ENCODE measurements at places on chromosomes 7 and 10. TPM values are rescaled to one million over a fixed set of nuclear protein-coding genes. Genes with fewer than 3 reads are reported as not detected.

DNA sequence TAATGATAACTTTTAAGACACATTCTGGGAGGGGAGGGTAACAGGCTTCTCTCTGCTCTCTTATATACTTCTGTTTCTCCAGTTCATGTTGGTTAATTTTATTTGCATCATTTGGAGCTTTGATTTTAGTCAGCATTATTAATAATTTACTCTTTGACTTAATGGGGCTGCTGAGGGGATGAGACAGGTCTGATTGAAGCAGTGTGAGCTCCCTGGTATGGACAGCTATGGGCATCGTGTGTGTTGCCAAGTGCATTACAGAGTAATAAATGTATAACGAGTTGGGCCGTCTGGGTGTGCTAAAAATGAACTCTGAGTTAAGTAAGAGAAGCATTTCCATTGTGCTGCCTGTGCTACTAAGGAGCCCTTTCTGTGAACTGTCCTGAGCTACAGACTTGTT, 31.7 kb upstream of the IKZF1 start:
- H3K36me3 ChIP-seq = no peaks in the 10 kb centered on the region
- no peak for DNase-seq
- no peak overlapping the region for H3K27ac ChIP-seq
- H3K4me3 ChIP-seq = no peak overlapping the region

DNA sequence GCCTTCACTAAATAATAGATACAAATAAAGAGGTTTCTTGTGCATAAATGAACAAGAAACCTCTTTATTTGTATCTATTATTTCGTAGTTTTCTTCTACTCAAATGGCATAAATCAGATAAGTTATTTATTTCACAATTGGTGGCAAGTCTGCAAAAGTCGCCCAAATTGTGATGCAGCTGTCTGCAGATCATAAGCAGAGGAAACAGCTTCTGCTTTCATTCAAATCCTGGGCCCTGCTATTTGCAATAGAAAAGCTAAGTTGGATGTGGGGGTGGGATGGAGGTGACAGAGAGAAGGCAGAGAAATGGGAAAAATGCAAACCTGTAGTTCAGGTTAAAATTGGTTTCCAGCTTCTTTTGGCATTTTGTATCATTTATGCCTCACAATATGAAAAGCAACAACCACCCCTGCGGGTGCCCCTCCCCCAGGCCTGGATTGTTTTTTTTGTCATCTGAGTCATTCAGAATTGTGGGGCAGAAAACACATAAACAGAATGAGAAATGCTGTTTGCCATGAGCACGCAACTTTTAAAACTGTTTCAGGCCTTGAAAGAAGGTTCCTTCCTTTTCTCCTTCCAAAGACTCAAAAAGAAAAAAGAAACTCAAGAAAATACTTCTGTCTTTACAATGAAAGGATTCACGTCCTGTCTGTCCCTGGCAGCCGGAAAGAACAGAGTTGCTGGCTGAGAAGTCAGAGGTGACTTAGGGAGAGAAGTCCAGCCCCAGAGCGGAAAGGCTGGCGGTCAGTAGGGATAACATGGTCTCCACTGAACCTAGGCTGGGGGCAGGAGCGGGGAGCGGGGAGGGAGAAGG, 132.9 kb downstream of the BAMBI start:
- no peak overlapping the region for H3K4me3 ChIP-seq
- H3K27ac ChIP-seq = no peak overlapping the region
- H3K36me3 ChIP-seq = no peaks in the 10 kb centered on the region
- H3K27me3 ChIP-seq = peaks cover 15% of the 10 kb centered on the region

GRCh38 chr7:107505362-107505761, 35.5 kb downstream of the GPR22 start:
- no peak overlapping the region for H3K27ac ChIP-seq
- no peaks in the 10 kb centered on the region for H3K27me3 ChIP-seq
- H3K4me1 ChIP-seq = peaks cover 4% of the 10 kb centered on the region

- DNase-seq = no peak
- no peak overlapping the region for H3K4me3 ChIP-seq
- no peak overlapping the region for H3K27ac ChIP-seq
- no peaks in the 10 kb centered on the region for H3K4me1 ChIP-seq
- H3K27me3 ChIP-seq = peaks cover 10% of the 10 kb centered on the region
- no peaks in the 10 kb centered on the region for H3K36me3 ChIP-seq
Observed at GRCh38 chr10:43952760-43953159, 304.1 kb upstream of the ZNF32 start.

- H3K27ac ChIP-seq = no peak overlapping the region
- DNase-seq = no peak
- H3K4me3 ChIP-seq = no peak overlapping the region
- H3K36me3 ChIP-seq = peaks cover 86% of the 10 kb centered on the region
Observed at GRCh38 chr10:46002916-46003693, 27.3 kb downstream of the NCOA4 start.

The STOX1 gene
- 0.41 TPM for total RNA-seq

- no peaks in the 10 kb centered on the region for H3K36me3 ChIP-seq
- no peaks in the 10 kb centered on the region for H3K4me1 ChIP-seq
- no peak for DNase-seq
- no peak overlapping the region for H3K27ac ChIP-seq
- no peaks in the 10 kb centered on the region for H3K27me3 ChIP-seq
- H3K4me3 ChIP-seq = no peak overlapping the region
Observed at GRCh38 chr7:45486575-45486974, 87.6 kb upstream of the ADCY1 start.

DNA sequence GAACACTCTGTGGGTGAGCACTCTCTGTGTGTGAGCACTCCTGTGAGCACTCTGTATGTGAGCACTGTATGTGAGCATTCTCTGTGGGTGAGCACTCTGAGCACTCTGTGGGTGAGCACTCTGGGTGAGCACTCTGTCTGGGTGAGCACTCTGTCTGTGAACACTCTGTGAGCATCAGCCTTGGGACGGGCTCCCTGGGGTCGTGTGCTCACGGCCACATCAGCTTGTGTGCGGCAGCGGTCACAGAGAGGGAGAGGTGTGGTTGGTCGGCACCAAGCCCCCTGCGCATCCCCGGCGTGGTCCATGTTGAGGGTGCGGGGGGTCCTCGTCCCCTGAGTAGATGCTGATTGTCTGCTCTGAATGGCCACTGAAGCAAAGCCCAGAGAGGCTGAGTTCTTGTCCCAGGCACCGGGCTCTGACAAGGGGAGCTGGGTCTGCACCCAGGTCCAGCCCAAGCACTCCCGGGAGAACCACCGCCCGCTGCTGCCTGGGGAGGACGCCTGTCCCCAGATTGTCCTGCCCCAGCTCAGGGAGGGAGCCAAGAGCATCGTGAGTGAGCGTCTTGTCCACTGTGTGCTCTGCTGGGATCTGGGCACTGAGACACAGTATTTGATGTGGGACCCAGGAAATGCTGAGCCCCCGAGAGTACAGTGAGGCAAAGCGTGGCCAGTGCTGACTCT, 143.7 kb downstream of the DNAJB6 start:
- H3K27ac ChIP-seq = no peak overlapping the region
- peaks cover 54% of the 10 kb centered on the region for H3K4me1 ChIP-seq
- no peak overlapping the region for H3K4me3 ChIP-seq
- H3K36me3 ChIP-seq = no peaks in the 10 kb centered on the region

DNA sequence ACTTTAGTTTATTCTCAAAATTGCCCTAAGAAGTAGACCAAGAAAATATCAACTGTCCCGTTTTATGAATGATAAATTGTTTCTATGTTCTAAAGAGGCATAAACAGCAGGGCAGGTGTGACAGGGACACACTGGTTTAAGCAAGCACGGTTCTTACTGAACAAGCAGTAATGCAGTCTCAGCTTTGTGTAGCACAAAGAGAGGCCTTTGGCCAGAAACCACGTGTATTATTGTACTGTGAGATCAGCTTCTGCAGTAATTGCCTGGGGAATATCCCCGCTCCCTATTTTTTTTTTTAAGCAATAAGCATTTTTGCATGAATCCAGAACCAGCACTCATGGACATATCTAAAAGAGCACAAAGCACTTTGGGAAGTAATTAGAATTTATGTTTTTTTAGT, 255.4 kb downstream of the WDR11 start:
- no peak for DNase-seq
- no peak overlapping the region for H3K27ac ChIP-seq
- no peaks in the 10 kb centered on the region for H3K36me3 ChIP-seq
- H3K4me3 ChIP-seq = no peak overlapping the region
- H3K27me3 ChIP-seq = no peaks in the 10 kb centered on the region

The KNDC1 gene
- not detected for total RNA-seq

The SUGCT gene
- 1.2 TPM for total RNA-seq

The LRIT1 gene
- total RNA-seq = not detected

The SPDYE9 gene
- not detected for total RNA-seq

DNA sequence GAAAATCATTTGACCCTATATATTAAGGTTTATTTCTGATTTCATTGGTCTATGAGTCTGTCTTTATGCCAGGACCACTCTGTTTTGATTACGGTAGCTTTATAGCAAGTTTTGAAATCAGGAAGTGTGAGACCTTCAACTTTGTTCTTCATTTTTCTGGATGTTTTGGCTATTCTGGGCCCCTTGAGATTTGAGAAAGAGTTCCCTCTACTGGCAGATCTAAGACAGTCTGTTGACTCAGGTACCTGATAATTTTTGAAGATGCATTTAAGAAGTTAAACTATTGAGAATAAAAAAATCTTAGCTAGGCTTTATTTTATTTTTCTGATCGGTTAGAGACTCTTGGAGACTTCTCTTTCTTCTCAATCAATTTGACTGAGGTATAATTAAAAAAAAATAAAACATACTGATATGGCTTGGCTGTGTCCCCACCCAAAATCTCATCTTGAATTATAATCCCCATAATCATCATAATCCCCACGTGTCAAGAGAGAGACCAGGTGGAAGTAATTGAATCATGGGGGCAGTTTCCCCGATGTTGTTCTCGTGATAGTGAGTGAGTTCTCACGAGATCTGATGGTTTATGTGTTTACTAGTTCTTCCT, 209.2 kb downstream of the SNX10 start:
- no peak for DNase-seq
- no peaks in the 10 kb centered on the region for H3K36me3 ChIP-seq
- H3K4me1 ChIP-seq = no peaks in the 10 kb centered on the region
- no peak overlapping the region for H3K4me3 ChIP-seq
- no peak overlapping the region for H3K27ac ChIP-seq

- no peaks in the 10 kb centered on the region for H3K36me3 ChIP-seq
- H3K27me3 ChIP-seq = no peaks in the 10 kb centered on the region
- H3K4me3 ChIP-seq = no peak overlapping the region
Observed at GRCh38 chr10:57628592-57629284, 639.0 kb downstream of the IPMK start.

- DNase-seq = no peak
- H3K4me3 ChIP-seq = no peak overlapping the region
Observed at GRCh38 chr7:114539575-114539974, 125.0 kb downstream of the FOXP2 start.

GRCh38 chr10:121455377-121455776, 142.9 kb downstream of the FGFR2 start:
- H3K4me3 ChIP-seq = no peak overlapping the region
- H3K36me3 ChIP-seq = no peaks in the 10 kb centered on the region
- H3K27ac ChIP-seq = no peak overlapping the region
- no peaks in the 10 kb centered on the region for H3K27me3 ChIP-seq
- DNase-seq = no peak

GRCh38 chr10:122213766-122214165, 57.3 kb upstream of the BTBD16 start:
- no peak overlapping the region for H3K4me3 ChIP-seq
- H3K4me1 ChIP-seq = no peaks in the 10 kb centered on the region
- H3K36me3 ChIP-seq = no peaks in the 10 kb centered on the region
- no peak overlapping the region for H3K27ac ChIP-seq
- no peak for DNase-seq
- H3K27me3 ChIP-seq = no peaks in the 10 kb centered on the region

The PRSS1 gene
- not detected for total RNA-seq

- H3K27ac ChIP-seq = no peak overlapping the region
- H3K27me3 ChIP-seq = no peaks in the 10 kb centered on the region
- H3K4me3 ChIP-seq = no peak overlapping the region
- H3K36me3 ChIP-seq = no peaks in the 10 kb centered on the region
Observed at GRCh38 chr10:130362308-130362761, 226.1 kb downstream of the GLRX3 start.

The RAB18 gene
- total RNA-seq = 120 TPM
